Fibroblast of gingiva (primary cell): ENCODE measurements at places on chromosomes 7 and 10.

- peak; percentile 31 for DNase-seq
These were observed 108.6 kb downstream of the NSUN6 start for GRCh38 chr10:18542832-18543231.

- DNase-seq, result peak; percentile 53
These were observed 15.0 kb upstream of the WDR86 start for GRCh38 chr7:151424799-151425198.

DNA sequence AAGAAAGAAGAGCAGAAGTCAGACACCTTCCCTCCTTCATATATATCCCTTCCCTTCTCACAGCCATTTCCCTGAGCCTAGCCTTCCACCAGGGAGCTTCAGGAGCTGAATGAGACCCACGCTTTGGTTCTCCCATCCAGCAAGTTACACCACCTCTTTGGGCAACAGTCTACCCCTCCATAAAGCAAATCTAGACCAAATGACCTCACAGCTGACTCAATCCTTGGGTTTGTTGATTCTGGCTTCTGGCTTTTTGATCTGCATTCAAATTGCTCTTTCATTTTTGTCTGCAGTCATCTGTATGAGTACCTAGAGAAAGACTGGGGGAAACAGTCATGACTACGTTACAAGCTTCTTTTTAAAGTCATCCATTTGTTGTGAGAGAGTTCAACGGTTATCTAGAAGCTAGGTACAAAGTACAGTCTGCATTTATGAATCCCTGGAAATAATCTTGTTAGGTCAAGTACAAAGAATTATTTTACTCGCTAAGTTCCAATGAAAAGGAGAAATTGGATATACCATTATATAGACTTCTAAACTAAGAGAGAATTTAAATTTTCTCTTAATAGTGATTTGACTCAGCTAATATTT is 86.3 kb downstream of the RAB11FIP2 start:
- peak; percentile 3 for DNase-seq

GRCh38 chr10:42911359-42911758 is 128.8 kb downstream of the BMS1 start:
- DNase-seq, result no peak

DNA sequence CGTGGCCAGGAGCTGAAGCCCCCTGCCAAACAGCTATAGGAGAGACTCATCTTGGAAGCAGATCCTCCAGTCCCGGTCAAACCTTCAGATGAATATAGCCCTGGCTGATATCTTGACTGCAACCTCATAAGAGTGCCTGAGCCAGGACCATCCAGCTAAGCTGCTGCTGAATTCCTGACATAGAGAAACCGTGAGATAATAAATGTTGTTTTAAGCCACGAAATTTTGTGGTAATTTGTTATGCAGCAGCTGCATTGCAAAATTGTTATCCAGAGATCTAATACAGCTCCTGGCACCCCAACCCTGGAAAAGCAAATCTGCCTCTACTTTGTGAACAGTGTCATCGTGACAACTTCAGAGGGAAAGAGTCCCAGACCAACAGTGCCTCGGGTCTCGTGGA is 119.9 kb downstream of the CREB5 start:
- no peak for DNase-seq

GRCh38 chr10:111677759-111678158 is 505.8 kb downstream of the GPAM start:
- peak; percentile 11 for DNase-seq

DNA sequence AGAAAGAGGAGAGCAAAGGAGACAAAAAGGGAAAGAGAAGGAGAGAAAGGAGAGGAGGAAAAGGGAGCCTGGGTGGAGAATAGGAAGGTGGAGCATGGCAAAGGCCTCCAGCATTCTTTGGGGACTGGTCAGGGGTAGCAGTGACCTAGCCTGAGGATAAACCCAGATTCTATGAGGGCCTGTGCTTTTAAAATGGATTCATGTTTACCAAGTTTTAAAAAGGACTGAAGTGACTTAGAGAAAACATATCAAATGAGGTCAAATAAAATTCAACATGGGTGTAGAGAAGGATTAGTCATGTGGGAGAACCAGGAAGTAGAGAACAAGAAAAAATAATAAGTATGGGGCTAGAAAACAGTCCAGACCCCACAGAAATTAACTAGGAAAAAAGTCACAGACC is 20.7 kb downstream of the CREB3L2 start:
- DNase-seq, result no peak

GRCh38 chr7:32941681-32942414 is 15.4 kb upstream of the FKBP9 start:
- no peak for DNase-seq

DNA sequence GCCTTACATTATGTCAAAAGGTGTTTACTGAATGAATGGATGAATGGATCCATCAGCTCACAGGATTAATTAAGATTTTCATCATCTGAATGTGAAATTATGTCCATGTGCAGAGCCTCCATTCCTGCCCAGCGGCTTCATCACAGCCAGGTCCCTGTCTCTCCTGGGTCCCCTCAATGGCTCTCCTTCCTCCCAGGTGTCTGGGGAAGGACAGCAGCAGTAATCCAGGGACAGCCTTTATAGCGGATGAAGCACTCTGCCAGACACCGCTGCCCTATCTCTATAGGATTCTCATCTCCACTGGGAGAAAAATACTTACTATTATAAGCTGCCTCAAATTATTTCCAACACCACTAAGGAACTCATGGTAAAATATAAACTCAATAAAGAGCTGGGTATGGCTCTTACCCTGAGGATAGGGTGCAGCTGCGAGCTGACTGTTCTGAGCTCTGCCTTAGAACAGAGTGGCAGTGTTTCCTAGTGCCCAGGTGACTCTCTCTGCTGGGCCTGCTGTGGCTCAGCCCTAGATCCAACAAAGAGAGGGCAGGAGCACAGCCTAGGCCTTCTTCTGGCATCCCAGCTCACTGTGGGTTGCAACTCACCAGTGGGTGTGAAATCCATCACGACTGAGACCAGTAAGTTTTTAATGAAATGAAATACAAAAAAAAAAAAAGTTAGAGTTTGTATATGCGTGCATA is 38.3 kb downstream of the GPRIN2 start:
- no peak for DNase-seq

GRCh38 chr10:71521504-71522441 is 125.1 kb downstream of the CDH23 start:
- no peak for DNase-seq

- DNase-seq, result no peak
These were observed 170.9 kb downstream of the RAMP3 start for GRCh38 chr7:45328403-45328981.

- DNase-seq, result no peak
These were observed 36.0 kb upstream of the PDGFA start for GRCh38 chr7:555551-556160.

GRCh38 chr7:101950450-101951119 is 133.2 kb downstream of the CUX1 start:
- peak; percentile 65 for DNase-seq

DNA sequence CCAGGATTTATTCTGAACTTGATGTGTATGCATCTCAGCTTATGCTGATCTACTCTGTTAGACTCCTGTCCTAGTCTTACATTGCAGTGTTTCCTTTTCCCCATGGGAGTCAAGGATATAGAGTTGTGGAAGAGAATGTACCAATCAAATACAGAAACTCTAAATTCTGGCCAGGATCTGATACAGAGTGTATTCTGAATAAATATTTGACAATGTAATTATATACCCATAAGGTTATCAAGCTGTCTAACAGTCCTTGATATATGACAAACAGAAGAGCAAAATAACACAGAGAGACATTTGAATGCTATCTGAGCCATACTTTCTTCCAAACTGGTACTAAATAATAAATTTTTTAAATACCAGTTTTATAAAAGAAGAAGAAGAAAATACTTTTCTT is 116.8 kb downstream of the ETV1 start:
- no peak for DNase-seq

- DNase-seq, result no peak
These were observed 155.6 kb downstream of the ARHGAP21 start for GRCh38 chr10:24568042-24568441.

DNA sequence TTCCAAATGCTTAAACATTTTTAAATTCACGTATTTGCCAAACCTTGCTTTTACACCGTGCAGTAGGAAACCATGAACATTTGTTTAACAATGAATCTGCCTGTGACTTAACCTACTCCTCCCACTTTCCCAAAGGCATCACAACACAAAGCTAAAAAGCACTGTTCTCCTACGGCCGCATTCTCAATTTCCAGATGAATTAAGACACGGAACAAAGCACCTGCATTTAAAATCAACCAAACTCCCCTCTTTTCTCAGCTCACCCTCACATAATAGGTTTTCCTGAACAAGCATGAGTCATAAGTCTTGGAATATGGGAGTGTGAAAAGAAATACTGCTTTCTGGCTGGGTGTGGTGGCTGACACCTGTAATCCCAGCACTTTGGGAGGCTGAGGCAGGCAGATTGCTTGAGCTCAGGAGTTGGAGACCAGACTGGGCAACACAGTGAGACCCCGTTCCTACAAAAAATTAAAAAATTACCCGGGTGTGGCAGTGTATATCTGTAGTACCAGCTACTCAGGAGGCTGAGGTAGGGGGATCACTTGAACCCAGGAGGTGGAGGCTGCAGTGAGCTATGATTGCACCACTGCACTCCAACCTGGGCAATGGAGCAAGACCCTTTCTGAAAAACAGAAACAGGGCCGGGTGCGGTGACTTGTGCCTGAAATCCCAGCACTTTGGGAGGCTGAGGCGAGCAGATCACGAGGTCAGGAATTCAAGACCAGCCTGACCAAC is 51.7 kb upstream of the CYTH3 start:
- DNase-seq, result no peak

- no peak for DNase-seq
These were observed 1040.0 kb downstream of the SORCS3 start for GRCh38 chr10:105681051-105681450.

DNA sequence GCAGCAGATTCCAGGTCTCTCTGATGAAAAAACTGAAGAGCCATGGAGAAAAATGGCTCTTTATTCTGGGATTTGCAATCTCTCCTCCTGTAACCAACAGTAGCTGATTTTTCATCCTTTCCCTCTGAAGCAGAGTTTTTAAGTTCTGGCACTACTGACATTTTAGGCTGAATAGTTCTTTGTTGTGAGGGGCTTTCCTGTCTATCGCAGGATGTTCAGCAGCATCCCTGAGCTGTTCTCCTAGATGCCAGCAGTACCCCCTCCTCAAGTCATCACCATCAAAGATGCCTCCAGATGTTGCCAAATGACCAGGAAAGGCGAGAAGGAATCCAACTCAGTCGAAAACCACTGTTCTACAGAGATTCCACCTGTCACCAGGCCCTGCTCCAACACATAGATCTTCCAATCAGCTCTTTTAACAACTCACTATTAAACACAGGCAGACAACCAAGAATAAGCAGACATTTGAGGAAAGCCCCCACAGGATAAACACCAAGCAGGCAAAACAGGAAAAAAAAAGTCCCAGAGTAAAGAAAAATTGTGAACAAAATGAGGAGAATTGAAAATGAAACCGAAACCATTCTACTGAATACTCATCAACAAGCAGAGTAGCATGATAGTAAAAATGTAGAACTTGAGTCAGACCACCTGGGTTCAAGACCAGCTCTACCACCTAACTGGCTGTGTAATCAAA is 124.8 kb downstream of the MPP7 start:
- no peak for DNase-seq

DNA sequence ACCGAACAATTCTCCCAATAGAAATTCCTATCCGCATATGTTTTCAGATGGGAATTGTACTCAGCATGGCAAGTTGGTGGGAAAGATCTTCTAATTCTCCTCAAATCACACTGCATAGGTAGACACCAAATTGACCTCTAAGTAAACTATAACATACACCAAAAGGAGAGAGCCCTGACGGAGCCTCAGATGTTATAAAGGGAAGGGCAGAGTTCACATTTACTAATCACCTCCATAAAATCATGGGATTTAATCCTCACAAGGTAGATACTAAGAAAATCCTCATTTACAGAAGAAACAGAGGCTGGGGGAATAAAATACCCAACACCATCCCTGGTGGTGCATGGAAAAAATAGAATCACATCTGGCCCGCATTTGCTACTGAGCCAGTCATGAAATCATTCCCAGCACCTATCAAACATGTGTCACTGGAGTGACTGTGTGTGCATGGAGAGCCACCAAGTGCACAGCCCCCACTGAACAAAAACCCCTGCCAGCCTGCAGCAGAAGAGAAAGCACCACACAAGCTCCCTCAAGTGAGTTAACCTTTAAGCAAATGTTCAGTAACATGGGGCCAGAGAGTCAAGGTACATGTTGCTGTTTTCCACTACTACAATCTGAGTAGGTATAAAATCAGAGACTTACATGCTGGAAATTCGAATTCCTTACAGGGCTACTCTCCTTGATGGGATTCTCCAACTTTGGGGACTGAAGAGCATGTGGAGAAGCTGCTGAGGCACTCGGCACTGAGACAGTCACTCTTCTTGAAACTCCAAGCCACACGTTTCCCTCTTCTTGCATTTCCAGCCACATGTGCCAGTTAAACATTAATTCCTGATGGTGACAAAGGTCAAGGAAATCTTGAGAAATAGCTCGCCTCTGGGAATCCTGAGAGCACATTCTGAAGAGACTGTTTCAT is at the start of gene DDC:
Gene DDC (minus strand): TSS at position 766 of the 919 bp plus-strand sequence. CDS start 21,320 bp downstream, outside the sequence.
- DNase-seq, result no peak

DNA sequence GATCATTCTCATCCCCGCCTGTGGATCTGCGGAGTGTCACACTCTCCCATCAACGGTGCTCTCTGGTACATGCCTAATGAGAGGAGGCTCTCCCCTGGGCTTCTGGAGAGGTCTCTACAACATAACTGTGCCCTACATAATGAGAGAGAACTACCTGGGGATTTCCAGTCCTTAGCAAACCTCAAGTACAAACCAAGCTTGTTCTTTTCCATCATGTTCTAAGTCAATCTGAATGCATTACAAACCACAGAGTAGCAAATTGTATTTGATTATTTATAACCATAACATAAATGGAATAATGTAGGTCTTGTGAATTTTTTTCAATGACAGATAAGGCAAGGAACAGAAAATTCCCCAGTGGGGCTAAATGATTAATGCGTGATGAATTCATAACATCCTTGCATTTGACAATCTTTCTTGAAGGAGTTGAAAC is 412.4 kb upstream of the NRP1 start:
- DNase-seq, result no peak

DNA sequence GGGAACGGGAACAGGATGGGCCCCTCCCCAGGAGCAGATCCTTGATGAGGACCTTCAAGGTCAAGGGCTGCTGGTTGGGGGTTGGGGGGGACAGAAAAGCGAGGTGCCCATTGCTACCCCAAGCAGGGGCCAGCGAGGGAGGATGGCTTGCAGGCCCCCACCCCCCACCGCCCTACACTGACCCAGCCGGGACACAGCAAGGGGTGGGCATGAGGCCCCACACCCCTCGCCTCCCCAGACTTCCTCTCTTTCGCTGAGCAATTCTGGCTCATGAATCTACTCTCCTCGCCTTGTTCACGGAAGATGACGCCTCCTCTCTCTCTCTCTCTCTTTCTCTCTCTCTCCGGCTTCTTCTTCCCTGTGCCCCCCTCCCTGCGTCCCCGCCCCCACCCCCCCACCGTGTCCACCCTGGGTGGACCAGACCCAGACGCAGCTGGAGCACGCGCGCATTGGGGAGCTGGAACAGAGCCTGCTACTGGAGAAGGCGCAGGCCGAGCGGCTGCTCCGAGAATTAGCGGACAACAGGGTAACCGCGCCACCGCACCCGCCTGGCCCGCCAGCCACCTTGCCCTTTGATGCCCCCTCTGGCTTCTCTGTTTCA is 81.1 kb upstream of the GTF2IRD1 start:
- no peak for DNase-seq

- DNase-seq, result no peak
These were observed 449.4 kb downstream of the TNS3 start for GRCh38 chr7:47132471-47132870.
